T-helper 2 cell (primary cell): ENCODE measurements at places on chromosomes 16 and 17.

DNA sequence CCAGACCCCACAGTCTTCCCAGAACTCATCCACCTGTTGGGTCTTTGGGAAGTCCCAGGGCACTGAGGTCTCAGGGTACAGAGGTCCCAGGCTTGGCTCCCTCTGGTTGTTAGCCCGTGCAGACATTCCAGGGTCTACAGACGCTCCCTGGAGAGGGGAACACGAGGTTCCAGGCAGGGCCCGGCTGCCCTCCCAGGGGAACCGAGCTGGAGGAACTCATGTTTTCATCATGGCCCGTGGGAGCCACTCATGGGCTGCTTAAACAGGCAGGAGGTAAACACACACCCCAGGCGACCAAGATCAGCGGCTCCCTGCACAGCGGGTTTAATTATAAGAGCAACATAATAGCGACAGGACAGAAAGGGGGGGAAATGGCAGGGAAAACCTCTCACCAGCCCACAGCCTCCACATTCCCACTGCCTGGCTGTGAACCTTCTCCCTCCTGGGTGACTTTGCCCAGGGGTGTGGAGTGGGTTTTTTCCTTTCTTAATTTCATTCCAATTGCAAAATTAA, 36.5 kb downstream of the TRARG1 start:
- no peak for DNase-seq

- DNase-seq, result no peak
These were observed 126.0 kb upstream of the SDK2 start for GRCh38 chr17:73770115-73770848.

DNA sequence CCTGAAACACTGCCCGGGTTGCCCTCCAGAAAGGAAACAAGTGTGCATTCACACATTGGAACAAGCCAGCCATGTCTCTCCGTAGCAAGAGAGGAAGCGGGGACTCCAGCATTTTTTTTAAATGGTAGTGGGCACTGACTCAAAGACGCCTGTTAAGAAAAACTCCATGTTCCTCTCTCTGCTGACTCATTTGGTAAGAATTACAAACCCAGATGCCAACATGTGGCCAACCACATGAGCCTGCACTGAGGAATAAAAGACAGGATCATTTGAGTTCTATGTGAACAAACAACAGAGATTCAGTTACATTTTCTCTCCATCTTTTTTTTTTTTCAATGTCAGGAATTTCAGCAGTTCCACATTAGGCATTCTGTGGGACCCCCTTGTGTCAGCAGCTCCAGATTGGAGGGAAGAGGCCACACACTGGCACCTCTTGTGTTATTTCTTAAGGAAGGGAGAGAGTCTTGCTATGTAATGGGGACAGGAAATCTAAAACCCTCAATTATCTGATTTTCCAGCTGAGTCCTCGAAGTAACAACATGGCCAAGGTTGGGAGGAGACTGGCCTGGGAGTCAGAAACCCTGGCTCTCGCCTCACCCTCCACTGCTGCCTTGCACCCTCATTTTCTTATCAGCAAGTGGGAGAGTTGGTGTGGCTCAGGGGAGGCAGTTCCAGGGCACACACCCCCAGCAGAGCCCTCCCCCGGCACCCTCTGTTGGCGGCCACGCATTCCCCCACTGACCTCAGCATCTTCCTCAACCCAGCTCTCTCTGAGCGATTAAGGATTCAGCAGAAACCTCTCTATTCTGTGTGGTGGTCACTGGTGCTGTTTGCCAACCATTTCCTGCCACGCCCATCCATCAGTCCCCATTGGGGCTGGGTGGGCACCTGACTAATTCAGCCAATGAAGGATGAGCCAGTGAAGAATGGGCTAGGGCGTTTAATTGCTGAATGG, 173.0 kb downstream of the FOXL1 start:
- no peak for DNase-seq

- no peak for DNase-seq
These were observed 52.4 kb downstream of the CFDP1 start for GRCh38 chr16:75380870-75381269.
